ENCODE measurements at places on chromosomes 12 and 14.

DNA sequence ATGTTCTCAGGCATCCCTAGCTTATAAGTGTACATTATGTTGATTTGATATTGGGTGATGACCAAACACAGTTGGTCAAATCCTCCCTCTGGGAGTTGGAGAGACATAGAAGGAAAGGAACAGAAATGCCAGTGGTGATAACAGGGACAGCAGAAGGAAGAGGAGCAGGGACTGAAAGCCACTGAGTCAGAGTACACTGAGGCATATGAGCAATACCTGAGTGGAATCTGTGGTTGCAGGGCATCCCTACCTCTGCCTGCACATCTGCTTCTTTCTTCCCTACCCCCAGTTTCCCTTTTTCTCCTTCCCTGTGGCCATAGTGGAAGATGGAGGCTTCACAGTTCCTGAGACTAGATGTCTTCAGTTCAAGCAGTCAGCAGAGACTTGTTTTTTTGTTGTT, 44.9 kb downstream of the BICD1 start:
- DNase-seq = no peak

DNA sequence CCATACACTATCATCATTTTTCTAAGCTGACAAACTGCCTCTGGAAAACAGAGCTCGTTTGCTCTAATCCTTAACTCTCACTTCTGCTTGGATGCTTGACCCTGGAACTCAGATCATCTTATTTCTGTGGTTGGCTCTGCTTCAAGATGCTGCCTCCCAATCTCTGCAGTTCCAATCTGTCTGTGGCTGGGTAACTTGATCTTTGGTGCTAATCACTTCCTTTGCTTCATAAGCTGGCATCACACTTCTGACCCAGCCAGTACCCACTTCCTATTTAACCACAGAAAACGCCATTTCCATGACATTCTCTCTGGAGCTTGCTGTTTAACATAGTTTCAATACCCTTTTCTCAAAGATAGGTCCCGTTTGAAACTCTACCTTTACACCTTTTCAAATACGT, 254.2 kb downstream of the ACSS3 start:
- no peak for DNase-seq

- DNase-seq = no peak
Measured at GRCh38 chr12:90953956-90954421, 987 bp downstream of the CCER1 start.

GRCh38 chr12:9957834-9958233, 13.4 kb upstream of the CLEC12A start:
- DNase-seq = no peak

GRCh38 chr14:64225151-64225757, 68.9 kb downstream of the ESR2 start:
- DNase-seq = no peak

DNA sequence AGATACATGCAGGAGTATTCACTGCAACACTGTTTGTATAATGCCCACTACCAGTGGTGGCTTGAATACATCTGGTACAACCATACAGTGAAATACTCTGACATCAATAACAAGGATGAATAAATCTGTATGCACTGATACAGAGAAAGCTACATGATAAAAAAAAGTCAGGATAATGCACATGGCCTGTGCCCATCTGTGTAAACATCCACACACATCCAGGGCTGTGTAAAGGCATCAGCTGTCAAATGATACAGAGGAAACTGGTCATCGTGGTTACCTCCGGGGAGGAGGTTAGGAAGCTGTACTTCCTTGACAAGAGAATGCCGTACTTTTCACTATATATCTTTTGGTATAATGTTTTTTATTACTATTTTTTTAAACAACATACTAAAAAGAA, 176.6 kb downstream of the FOXN3 start:
- no peak for DNase-seq

GRCh38 chr12:47773062-47773857, at the start of gene SLC48A1:
Gene SLC48A1, plus strand, starts transcription at chr12:47773238. Its CDS starts 67 bp downstream, at chr12:47773305.
- peak; percentile 27 for DNase-seq

DNA sequence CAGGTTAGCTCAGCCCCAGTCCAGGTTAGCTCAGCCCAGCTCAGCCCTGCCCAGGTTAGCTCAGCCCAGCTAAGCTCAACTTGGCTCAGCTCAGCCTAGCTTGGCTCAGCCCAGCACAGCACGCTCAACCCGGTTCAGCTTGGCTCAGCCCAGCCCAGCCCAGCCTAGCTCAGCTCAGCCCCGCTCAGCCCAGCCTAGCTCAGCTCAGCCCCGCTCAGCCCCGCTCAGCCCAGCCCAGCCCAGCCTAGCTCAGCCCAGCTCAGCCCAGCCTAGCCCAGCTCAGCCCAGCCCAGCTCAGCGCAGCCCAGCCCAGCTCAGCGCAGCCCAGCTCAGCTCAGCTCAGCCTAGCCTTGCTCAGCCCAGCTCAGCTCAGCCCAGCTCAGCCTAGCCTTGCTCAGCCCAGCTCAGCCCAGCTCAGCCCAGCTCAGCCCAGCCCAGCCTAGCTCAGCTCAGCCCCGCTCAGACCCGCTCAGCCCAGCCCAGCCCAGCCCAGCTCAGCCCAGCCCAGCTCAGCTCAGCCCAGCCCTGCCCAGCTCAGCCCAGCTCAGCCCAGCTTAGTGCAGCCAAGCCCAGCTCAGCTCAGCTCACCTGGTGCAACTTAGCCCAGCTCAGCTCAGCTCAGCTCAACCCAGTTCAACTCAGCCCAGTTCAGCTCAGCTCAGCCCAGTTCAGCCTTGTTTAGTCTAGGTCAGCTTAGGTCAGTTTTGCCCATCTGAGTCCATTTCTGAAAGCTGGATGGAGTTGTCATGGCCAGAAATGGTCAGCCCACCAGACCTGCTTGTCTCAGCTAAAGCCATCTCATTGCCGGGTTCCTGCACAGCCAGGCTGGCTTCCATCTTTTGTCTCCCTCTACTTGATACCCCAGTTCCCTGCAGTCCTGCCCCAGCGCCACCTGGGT, 333.6 kb downstream of the TMEM121 start:
- no peak for DNase-seq

DNA sequence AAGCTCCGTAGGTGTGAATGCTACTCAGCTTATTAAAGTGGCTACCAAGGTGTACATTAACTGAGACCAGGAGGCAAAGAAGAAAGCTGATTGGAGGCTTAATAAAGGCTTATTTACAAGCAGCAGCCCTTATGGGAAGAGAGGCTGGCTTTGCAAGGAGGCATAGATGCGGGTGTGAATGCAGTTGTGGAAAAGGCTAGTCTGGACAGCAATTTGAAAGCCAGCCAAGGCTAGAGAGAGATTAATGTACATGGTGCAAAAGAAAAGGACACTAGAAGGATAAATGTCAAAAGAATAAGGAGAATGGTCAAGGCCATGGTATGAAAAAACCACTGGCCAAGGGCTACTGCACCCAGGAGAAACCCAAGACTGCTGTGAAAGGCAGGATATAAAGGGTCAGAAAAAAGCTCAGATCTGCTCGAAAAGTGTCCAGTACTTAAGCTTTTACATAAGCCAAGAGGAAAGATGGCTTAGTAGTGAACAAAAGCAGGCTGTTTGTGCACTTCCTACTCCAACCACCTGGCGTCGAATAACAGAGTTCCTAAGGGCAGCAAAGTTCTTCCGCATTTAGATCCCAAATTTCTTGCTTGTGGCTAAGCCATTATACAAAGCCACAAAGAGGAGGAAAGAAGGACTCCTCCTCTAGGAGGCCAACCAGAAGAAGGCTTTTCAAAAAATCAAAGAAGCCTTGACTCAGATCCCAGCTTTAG, 24.0 kb downstream of the KLRK1 start:
- DNase-seq = no peak

DNA sequence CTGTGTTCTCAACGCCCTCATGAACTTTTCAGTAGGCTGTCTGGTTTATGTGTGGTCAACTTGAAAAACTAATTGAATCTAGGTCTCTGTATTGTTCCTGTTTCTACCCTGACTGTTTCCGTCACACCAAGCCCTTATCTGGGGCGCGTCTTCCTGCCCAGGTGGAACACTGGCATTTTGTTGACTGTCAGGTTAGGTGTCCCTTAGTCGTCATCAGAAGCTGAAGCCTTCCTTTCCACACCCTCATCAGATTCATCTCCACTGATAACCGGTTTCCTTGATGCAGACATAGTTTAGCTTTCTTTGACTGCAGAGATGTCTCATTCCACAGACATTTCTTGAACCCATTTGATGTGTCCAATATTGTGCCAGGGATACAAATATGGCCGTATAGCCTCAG, 96.5 kb downstream of the DUSP16 start:
- DNase-seq = peak; percentile 38

DNA sequence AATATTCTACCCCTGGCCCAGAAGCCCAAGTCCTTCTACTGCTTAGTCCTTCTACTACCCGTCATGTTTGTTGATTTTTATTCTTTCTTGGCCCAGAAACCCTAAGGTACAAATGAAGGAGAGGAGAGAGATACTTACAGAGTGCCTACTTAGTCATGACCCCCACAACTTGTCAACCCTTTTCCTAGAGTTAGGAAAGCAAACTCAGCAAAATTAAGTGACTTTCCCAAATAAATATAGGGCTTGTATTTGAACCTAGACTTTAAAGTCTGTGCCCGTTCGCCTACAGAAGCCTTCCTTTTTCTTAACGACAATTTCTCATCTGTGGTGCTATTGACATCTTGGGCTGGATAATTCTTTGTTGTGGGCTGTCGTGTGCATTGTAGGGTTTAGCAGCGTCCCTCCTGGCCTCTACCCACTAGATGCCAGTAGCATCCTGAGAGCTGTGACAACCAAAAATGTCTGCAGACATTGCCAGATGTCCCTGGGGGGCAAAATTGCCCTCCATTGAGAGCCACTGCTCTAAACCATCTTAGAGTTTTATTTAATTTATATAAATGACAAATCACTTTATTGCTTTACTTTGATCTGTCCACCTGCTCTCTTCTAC, 82.3 kb downstream of the FIGNL2 start:
- DNase-seq = no peak

DNA sequence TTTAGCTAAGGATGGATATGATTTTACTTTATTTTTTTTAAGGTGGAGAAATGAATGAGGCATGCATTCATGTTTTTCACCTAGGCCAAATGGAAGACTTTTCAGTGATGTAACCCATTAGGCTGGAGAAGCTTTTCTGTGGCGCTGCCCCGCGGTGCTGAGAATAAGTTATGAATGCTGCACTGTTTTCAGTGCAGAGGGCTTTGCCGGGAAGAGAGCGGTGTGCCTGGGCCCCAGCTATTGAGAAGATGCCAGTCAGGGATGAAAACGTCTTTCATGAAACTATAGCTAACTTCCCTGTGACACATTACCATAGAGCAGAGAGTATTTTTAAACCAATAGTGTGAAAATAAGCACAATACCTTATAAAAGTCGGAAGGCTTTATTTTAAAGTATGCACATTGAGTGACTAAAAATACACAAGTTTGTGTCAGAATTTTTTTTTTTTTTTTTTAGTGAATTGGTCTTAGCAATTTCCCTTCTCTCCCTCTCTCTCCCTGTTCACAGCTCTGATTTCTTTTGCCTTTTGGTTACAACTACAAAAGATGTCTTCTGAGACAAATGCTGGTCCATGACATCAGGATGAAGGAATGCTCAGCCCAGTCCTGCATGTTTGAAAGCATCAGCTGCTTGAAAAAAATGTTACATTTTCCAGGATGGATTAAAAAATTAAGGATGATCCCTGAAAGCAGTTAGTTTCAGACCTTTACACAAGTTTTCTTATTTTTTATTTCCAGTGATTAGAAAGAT, 48.3 kb downstream of the NPAS3 start:
- DNase-seq = no peak

DNA sequence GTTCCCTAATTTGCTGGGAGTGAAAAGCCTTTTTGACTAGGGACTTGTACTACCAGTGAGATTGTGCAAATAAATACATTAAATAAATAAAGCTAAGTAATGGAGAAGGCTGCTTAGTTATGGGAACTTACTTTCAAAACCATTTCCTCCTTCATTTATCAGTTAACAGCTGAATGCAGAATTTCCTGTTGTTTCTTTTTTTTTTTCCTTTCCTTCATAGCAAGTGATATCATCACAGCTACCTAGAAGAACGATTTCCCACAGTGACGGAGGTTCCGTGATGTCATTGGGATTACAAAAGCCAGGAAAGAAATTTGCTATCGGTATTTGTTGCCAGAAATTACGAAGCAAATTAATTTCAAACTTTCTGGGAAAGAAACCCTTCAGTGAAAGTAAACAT, 42.1 kb upstream of the SOCS2 start:
- DNase-seq = no peak

GRCh38 chr12:63898764-63899337, 54.4 kb downstream of the SRGAP1 start:
- DNase-seq = no peak

DNA sequence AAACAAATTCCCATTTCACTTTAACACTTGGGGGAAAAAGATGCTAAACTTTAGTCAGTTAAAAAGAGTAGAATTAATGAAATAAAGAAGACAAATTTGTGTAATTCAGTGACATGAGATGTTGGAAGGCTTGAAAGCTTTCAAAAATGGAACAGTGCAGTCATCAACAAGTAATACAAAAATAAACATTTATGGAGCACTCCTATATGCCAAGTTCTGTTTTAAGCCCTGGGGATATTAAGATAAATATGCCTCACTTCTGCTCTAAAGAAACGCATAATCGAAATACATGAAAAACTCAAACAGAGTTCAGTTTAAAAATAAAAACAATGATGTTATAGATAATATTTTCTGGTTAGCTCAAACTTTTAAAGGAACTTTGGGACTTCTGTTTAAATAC, 93.0 kb downstream of the KCNH5 start:
- no peak for DNase-seq

DNA sequence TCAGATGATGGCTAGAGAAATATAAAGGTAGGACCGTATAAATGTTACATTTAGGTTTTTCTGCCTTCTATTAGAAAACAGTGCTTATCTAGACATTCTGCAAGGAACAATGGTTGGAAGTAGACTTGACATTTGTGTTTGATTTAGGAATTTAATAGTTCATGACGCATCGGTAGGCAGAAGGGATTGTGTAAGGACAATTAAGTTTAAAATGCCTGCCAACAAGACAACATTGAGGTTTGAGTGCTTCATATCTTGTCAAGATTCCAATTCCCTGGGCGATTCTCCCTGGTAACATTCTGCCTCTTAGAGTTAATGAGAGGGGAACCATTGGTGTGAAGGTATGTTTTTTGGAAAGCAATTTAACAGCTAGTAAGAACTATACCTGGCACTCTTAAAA, 186.8 kb upstream of the RBM19 start:
- DNase-seq = no peak

- no peak for DNase-seq
Measured at GRCh38 chr12:86719381-86719780, 463.2 kb upstream of the MGAT4C start.
